ENCODE measurements at places on chromosomes 7 and 10.

DNA sequence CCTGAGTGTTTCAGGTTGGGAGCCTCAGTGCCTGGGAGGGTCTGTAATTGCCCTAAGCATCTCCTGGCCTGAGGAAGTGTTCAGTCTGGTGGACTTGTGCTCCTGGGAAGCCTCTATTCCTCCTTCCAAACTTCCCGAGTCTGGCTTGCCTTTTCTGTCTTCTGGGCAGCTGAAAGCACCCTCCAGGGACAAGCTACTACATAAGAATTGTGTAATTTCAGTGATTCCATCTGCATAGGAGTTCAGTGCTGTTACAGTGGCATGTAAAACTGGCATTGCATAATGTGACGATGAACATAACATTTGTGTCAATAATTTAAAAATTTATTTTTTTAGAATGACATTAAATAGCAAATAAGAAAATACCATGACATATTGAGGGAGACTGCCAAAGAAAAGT is 109.3 kb downstream of the AOAH start:
- no peak for DNase-seq

DNA sequence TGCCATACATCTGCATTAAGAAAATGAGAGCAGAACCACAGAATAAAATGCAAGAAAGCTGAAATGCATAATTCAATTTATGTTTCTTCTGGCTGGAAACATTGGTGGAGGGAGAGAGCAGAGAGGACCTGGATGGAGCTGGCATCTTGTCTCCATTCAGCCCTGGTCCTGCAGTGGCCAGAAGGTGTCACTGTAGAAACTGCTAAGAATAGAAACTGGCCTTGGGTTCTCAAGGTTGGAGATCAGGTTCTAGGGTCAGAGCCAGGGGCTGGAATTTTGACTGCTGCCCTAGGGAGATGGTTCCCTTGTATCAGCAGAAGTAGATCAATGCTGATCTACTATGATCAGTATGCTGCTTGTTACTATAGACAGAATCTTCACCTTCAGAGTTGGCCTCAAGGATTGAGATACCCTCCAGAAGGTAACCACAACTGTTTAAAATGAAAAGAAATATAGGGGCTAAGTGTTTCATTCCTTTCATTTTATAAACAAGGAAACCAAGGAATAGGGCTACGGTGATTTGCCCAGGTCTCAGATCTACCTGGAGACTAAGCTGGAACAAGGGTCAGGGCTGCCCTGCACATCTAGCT is 13.1 kb downstream of the TAS2R41 start:
- DNase-seq = no peak

GRCh38 chr10:14524691-14525324 is 194.1 kb upstream of the FRMD4A start:
- no peak for DNase-seq

GRCh38 chr10:78415111-78415510 is 381.4 kb downstream of the RPS24 start:
- no peak for DNase-seq

- no peak for DNase-seq
Observed at GRCh38 chr7:11434366-11434765, 397.6 kb downstream of the THSD7A start.

DNA sequence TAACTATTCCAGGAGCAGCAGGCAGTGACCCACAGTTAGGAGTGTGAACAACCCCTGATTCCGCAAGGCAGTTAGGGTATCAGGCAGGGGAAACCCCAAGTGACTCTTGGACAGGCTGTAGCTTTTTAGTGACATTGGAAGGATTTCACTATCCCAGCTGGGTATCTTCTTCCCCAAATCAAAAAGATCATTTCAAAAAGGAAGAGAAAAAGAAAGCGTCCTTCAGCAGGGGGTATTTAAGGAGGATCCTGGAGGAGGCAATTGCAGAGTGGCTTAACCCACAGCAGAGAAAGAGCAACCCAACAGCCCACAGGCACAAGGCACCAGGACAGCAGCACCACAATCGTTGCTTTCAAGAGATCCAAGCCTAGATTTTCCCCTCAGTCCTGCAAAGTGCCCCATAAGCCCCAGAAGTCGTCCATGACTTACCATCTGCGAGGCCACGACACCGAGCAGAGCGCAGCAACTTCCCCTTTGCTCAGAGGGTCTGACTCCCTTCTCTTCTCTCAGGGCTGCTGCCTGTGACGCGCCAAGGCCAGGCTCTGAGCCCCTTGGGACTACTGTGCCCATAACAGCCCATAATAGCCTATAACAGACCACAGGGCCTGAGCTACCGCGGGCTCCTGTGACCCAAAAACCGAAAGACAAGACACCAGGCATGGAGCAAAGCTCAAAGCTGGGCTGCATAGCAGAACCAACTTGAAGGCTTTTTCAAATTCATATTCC is 19.8 kb downstream of the PIK3AP1 start:
- DNase-seq = no peak

DNA sequence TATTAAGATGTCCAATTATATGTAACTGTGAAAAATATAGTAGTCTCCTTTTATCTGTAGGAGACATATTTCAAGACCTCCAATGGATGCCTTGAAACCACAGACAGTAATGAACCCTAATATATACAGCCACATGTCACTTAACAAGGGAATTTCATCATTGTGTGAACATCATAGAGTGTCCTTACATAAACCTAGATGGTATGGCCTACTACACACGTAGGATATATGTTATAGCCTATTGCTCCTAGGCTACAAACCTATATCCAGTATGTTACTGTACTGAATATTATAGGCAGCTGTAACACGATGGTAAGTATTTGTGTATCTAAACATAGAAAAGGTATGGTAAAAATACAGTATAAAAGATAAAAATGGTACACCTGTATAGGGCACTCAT is 32.4 kb downstream of the MTPN start:
- no peak for DNase-seq

DNA sequence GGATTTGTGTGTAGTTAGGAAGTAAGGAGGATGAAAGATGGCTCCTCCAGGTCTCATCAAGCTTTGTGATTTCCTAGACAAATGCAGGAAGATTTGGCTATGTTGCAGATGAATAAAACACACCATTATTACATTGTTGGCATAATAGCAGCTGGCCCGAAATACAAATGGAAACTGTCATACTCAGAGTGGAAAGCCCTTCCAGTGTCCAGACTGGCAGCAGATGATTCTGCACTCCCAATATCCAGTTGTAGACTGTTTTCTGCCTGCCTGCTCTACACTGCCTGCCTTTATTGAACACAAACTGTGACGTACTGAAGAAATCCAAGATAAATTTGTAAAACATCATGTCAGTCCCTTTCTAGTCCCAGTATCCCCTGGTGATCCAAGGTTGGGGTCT is 99.7 kb upstream of the FZD1 start:
- DNase-seq = no peak

GRCh38 chr10:133151543-133151972 is 8.5 kb upstream of the KNDC1 start:
- DNase-seq = no peak

DNA sequence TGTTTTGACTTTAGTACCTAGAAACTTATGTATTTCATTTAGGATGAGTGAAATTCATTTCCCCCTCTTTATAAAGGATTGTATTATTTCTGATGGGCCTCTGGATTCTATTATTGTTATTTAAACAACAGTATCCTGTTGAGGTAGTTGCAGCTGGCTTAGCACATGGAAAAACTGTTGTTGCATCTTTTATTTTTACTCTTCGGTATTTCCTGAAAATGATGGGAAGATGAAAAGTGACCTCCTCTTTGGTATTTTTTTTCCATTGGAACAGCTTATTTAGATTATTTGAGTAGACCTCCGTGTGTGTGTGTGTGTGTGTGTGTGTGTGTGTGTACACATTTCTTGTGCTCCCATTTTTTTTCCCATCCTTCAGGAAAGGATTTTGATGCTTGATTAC is 129.8 kb downstream of the PRKG1 start:
- no peak for DNase-seq

DNA sequence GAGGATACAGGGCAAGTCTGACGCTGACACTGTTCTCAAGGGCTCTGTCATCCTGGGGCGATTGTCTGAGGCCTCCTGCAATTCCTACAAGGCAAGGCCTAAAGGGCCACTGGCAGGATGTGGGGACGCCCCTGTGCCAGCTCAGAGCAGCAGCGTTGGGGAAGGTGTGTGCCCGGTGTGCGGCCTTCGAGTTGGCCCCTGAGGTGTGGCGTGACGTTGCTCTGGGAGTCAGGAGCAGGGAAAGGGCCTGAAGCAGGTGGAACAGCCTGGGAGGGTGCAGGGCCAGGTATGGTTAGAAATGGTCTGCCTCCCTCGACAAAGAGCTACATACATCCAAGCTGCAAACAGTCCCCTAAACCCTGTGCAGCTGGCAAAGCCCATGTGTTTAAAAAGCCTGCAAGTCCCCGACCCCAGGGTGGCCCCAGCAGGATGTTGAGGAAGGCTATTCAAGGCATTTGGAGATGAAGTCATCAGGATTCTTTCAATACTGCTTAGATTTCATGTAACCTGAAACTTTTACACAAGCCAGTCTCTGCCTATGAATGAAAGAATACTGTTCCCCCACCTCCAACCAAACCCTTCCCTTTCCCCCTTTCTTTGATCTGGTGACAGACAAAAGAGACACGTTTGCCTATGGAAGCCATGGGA is 142.5 kb upstream of the TNS3 start:
- DNase-seq = no peak

DNA sequence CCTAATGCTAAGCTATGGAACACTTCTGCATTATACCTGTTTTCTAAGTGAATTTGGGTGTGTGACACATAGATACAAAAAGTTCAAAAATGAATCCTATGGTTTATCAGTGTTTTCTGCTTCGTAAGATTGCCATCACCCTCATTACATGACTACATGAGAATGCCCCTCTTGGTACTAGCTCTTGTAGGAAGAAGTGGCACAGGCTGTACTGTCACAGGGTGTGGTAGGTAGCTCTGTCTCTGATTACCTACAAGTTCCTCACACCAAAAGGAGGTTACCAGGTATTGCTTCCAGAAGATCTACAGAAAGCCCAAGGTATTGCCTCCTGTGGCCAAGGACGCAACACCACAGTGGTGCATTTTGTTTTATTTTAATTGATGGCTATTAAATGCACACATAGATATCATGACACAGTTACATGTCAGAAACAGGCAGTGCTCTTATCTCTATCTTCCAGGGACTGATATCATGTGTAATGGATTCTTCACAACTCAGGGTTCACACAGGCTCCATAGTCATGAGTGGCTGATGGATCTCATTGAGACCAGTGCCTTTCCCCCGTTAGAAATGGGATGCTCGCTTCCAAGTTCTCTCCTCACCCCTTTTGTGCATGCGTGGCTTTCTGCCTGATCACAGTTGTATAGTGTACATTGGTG is 6.6 kb downstream of the OPTN start:
- no peak for DNase-seq

DNA sequence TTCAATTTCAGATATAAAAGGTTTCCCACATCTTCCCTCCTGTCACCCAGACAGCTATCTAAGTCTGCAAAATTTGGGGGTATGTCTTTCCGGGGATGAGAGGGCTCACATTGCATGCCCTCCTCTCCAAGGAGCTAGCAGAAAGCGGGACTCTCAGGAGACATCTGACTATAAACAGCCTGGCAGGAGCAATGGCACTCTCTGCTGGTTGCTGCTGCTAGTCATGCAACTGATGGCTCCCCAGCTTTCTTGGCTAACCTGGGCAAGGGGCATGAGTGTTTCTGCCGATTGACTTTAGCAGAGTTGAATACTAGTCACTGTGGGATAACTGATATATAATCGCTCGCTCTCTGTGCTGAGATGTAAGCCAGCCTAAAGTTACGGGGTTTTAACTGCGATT is 12.0 kb downstream of the TBX20 start:
- no peak for DNase-seq

DNA sequence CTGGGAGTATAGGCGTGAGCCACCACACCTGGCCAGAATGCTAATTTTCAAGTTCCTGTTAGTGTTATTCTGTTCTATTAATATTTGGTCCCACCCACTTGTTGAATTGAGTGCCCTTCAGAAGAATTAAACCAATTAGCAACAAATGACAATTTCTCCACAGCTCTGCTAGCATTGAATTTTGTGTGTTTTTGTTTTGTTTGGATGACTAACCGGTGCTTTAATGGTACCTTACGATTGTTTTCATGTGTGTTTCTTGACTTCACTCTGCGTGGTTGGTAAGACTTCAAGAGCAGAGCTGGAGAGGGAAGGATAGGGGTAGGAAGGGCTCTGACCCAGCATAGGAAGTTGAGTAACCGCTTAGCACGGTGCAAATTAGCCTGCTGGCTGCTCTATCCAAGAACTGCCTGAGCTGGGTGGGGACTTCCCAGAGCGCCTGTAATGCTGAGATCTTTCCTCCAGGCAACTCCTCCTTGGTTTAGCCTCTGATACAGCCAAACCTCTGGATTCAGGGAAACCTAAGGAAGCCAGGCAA is 4.6 kb downstream of the ARPC1B start:
- DNase-seq = peak; percentile 95

GRCh38 chr10:93436591-93437085 is 45.5 kb downstream of the MYOF start:
- DNase-seq = peak; percentile 94

DNA sequence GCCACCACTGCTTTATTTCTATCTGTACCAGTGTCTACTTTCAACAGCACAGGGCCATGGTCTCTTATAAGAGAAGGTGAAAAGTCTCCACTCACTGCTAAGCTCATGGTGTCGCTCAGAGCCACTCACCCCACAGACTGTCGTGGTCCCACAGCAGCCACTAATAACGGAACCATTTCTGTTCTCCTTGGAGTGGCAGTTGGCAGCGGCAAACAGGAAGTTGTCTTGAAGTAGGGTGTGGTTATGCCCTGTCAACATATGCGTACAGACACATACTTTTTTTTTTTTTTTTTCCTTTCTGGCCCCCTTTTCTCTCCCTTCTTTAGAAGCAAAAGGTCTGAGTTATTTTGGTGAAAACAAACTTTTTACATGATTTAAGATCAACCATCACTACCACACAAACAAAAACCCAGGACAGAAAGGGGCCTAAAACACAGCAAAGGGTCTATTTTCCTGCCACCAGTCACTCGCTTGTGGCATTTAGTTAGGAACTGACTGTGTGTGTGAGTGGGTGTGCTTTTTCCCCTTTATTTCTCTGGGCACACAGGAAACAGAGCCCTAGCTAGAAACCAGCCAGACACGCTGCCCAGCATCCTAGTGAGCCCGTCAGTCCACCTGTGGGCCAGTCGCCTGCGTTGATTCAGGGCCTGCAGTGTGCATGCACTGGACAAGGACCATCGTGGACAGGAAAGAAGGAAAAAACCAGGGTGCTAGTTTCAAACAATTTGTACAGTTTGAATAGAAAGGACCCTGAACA is 96.7 kb upstream of the EFCAB10 start:
- DNase-seq = no peak

- DNase-seq = no peak
Observed at GRCh38 chr7:43649755-43650274, 66.9 kb downstream of the STK17A start.

- no peak for DNase-seq
Observed at GRCh38 chr7:25459057-25459456, 230.8 kb upstream of the NPVF start.

- no peak for DNase-seq
Observed at GRCh38 chr10:125025341-125025740, 83.4 kb downstream of the ZRANB1 start.

DNA sequence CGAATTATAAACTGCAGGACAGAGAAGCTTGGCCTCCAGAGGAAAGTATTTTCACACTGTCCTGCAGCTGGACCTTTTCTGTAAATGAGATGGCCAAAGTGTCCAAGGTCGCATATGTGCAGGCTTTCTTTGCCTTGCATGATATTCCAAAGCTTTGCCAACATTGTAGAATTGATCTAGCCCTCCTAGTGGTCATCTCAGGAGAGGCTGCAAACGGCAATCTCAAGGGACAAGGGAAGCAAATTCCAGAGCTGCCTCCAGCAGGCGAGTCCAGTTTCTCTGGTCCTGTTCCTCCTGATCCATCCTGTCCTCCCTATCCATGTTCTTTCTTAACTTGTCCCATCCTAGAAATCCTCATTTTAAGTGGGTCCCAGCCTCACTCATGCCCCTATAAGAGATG is 373.4 kb upstream of the PCDH15 start:
- DNase-seq = no peak

All from GM04503 (cell line).